ENCODE measurements at places on chromosomes 11 and 22. TPM values are rescaled to one million over a fixed set of nuclear protein-coding genes. Genes with fewer than 3 reads are reported as not detected.

The ZDHHC24 gene
- total RNA-seq = 16.1 TPM

The VPREB1 gene
- total RNA-seq = not detected

The GVQW3 gene
- 0.75 TPM for total RNA-seq

The OR2AT4 gene
- total RNA-seq = not detected

The UBQLNL gene
- total RNA-seq = not detected

The C11orf91 gene
- 0.59 TPM for total RNA-seq

The NEFH gene
- not detected for total RNA-seq

The USP28 gene
- 19.0 TPM for total RNA-seq

The HPX gene
- 0.32 TPM for total RNA-seq

The UPK3A gene
- total RNA-seq = not detected

The FGF4 gene
- not detected for total RNA-seq

The GRK3 gene
- total RNA-seq = not detected

The FIBP gene
- total RNA-seq = 145 TPM

The ANO3 gene
- total RNA-seq = not detected

The OR5AP2 gene
- total RNA-seq = not detected

The NELL1 gene
- total RNA-seq = not detected

The LARGE2 gene
- total RNA-seq = not detected

The SMC1B gene
- total RNA-seq = not detected

The SLC39A13 gene
- 119 TPM for total RNA-seq

The GALNT18 gene
- total RNA-seq = 13.2 TPM

The MOV10L1 gene
- total RNA-seq = 0.54 TPM

The LRRC74B gene
- total RNA-seq = not detected

The DMC1 gene
- 1.1 TPM for total RNA-seq

Data from HFFc6 (cell line).